ENCODE measurements at places on chromosomes 2 and 18.

GRCh38 chr18:40878371-40878770 lies 1076.7 kb upstream of the PIK3C3 start:
- DNase-seq = no peak

- peak; percentile 86 for DNase-seq
Observed at GRCh38 chr2:69221960-69222751, 164.9 kb downstream of the GFPT1 start.

GRCh38 chr2:164151522-164151921 lies 415.7 kb upstream of the FIGN start:
- peak; percentile 70 for DNase-seq

- DNase-seq = peak; percentile 60
Observed at GRCh38 chr2:150607390-150607811, 119.9 kb upstream of the RND3 start.

DNA sequence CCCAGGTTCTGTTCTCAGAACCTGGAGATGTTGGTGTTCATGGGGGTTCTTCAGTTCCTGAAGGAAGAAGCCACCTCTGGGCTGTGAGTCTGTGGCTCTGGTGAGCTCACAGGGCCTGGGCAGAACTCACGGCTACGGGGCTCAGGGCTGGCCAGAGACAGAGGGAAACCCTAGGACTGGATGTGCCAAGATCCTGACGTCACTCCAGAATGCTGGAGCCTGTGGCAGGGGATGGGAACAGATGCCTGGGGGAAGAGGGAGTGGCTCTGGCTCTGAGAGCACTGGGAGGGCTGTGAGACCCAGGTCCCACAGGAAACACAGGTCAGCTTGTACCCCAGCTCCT lies at the start of gene OTOF:
Gene OTOF, minus strand, starts transcription at position 214 of the 343 bp plus-strand sequence.
- peak; percentile 67 for DNase-seq

DNA sequence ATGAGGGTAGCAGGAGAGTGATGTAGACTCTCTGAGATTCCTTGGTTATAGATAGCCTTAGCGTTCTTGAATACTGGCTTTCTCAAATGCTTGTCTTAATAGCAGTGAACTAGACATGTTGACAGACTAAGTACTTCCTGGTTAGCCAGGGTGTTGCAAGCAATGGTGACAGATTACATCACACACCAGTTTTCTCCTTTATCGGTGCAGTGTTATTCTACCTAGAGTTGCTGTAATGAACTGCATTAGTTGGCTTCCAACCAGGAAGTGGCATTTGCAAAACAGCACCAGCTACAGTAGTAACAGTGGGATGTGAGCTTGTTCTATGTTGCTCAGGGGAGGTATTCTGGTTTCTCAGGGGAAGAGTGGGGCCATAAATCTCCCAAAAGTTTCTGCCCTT lies 582.2 kb upstream of the DDX18 start:
- no peak for DNase-seq

DNA sequence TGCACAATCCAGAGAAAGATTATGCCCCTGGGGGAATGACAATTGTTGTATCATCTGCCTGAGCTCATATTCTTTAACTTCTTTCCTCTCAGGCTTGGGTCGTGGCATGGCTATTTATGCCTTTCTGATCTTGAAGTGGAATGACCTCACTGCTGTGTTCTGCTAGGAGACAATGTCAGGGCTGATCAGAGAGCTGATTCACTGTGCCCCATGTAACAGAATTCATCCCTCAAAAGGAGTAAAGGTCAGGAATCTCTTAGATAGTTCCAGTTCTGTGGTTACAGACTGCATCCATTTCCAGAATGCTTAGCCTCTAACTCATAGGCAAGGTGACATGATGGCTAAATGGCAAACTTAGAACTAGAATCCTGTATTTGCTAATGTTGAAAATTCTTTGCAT lies 511.7 kb upstream of the CNTNAP5 start:
- DNase-seq = no peak

- no peak for DNase-seq
Observed at GRCh38 chr18:68431111-68431921, 283.6 kb downstream of the TMX3 start.

- DNase-seq = peak; percentile 45
Observed at GRCh38 chr2:213004197-213004821, 147.1 kb downstream of the IKZF2 start.

- DNase-seq = peak; percentile 60
Observed at GRCh38 chr2:219912491-219912921, 285.1 kb downstream of the SLC4A3 start.

GRCh38 chr2:239239607-239240413 lies 161.0 kb downstream of the HDAC4 start:
- DNase-seq = no peak

DNA sequence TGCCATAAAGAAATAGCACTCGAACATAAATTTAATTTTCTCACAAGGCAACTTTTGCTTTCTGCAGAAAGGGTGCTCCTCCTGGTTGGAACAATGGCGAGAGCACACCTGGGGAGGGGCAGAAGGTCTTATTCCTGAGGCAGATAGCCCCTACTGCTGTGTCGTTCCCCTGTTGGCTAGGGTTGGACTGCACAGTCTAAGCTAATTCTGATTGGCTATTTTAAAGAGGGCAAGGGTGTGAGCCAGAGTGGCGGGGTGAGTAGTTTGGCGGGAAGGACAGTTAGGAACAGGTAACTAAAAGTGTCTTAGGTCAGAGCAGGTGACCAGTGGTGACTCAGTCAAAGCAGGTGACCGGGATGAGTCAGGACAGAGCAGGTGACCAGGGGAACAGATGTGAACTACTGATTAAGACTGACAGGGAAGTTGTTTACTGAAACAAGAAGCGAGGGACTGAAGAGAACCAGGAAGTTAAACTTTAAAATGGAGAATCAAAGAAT lies 49.7 kb upstream of the AGAP1 start:
- DNase-seq = no peak

- peak; percentile 53 for DNase-seq
Observed at GRCh38 chr18:62982600-62983251, 267.4 kb downstream of the PHLPP1 start.

- DNase-seq = no peak
Observed at GRCh38 chr2:174694196-174694878, 69.9 kb downstream of the CHRNA1 start.

GRCh38 chr18:46366201-46366600 lies 262.0 kb downstream of the HAUS1 start:
- DNase-seq = no peak

- DNase-seq = no peak
Observed at GRCh38 chr18:49001111-49001510, 50.3 kb upstream of the SMAD7 start.

GRCh38 chr2:29807082-29807481 lies 114.3 kb downstream of the ALK start:
- no peak for DNase-seq

DNA sequence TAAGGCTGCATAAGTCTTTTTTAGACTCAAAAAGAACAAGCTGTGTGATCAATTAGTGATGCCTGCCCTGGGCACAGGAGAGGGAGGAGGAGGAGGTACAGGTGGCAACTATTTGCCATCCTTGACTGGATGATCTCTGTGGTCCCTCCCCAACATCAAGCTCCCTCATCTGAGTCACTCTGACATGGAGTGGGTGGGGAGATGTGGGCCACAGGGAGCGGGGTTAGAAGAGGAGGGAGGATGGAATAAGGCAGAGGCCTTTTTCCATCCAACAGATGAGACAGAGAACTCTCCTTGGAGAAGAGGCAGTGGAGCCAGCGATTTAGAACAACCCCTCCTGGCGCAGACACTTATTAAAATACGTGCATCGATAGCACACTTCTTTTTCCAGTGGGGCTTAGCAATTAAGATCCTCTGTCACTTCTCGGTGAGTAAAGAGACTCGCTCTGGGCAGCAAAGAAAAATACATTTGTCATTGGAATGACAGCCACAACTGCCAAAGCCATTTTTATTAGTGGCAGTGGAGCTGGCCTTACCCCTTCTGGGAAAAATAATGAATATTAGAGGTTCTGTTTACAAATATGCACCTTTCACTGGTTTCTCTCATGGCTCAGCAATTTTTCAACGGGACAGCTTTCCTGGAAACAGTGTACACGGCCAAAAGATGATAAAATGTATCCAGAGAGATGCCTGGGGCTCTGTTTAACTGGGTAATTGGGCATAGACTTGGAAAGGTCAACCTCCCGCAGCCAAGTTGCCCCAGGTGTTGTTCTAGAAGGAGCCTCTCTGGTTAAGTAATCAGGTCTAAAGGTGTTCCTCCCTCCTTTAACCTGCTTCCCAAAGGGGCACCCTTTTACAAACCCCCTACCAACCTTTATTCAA lies 238.4 kb upstream of the CXCR4 start:
- DNase-seq = no peak

GRCh38 chr2:105294844-105295481 lies 34.6 kb downstream of the TGFBRAP1 start:
- DNase-seq = peak; percentile 82

DNA sequence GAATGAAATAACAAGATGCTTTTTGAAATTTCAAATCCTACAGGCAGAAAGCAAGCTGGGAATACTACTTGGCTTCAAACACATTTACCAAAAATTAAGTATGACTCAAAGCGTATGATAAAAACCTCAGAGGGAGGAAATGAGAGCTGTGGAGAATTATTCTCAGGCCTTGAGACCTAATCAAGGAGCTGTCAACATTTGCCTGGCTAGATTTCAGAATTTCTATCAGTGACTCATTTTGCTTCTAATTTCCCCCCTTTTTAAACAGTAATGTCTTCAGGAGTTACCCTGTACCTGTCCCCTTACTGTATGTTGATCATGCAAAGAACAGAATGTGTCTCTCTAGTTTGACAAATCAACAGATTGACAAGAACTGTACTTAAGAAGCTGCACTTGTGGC lies 1324.5 kb upstream of the DDX18 start:
- no peak for DNase-seq

DNA sequence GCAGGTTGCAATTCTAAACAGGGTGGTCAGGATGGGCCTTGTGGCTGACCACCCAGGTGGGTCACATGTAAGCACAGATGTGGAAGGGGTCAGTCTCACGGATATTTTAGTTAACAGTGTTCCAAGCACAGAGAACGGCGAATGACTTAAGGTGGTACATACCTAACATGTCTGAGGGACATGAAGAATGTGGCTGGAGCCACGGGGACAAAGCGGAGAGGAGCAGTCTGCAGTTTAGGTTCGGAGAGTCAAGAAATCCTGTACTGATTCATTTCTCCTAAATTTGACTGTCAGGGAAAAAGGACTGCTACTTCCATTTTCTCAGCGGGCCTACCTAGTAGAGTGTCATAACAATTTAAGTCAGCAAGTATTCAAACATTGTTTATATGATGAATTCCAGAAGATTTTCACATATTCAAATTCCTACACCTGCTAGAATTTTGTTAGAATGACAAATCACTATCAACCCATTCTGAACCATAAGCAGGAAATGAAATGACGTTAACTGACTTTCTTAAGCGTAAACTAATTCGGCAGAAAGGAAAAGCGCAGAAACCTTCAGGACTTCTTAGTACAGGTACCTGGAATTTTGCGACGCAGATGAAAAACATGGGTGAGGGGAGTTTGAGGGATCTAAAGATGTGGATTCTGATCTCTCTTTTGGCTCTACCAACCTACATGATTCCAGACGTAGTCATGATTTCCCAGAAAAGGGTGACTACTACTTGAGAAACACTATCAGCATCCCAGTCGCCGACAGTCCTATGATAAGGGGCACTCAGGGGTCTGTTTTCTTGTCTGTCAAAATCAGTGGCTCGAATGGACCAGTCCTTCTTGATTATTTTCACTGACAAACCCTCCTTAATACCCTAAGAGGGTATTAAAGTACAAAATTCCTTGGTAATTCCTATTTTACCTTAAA lies 41.3 kb downstream of the PTPN2 start:
- peak; percentile 64 for DNase-seq

DNA sequence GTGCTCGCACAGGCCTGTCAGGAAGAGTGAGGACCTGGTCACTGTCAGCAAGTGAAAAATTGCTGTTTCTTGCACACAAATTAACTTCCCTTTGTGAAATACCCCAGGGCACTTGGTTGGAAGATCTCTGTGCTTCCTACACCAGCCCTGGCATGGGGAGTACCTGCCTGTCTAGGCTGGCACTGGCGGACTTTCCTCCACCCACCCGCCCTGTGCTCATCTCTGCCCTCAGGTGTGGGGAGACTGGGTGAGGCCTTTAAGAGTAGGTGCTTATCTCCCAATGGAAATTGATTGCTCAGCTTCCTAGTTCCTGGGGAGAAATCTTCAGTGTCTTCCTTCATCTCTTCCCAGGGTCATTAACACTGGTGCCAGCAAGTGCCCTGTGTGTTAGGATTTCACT lies 42.1 kb downstream of the IMPA2 start:
- no peak for DNase-seq

- DNase-seq = no peak
Observed at GRCh38 chr2:229931241-229931640, 8.9 kb downstream of the FBXO36 start.

- DNase-seq = no peak
Observed at GRCh38 chr18:38305961-38306360, 740.4 kb upstream of the CELF4 start.

- DNase-seq = peak; percentile 23
Observed at GRCh38 chr18:2968606-2969005, 44.3 kb downstream of the LPIN2 start.

- DNase-seq = no peak
Observed at GRCh38 chr2:81984969-81985637, 1680.6 kb upstream of the LRRTM1 start.

GRCh38 chr2:144389151-144389929 lies 130.6 kb downstream of the ZEB2 start:
- DNase-seq = no peak

GRCh38 chr2:226115102-226115831 lies 684.4 kb downstream of the IRS1 start:
- DNase-seq = peak; percentile 99

- DNase-seq = peak; percentile 65
Observed at GRCh38 chr2:135875491-135876065, 665 bp downstream of the MCM6 start.

DNA sequence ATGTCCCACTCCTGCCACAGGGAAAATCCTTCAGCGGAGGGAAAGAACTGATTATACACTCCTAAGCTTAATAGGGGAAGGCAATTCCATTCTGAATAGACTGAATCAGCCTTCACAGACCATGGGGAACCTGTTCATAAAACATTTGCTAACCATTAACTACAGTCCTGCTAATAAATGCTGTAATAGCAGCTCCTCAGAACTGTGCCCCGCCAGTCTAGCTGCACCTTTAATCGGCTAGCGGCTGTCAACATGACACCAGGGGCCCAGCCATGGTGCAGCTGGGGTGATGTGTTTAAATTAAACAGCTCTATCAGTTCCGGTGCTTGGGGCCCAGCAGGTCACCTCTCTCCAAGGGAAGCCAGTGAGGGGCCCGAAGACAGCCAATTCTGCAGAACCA lies 77.8 kb downstream of the GALNT14 start:
- DNase-seq = no peak

- no peak for DNase-seq
Observed at GRCh38 chr2:62114564-62114963, 81.4 kb upstream of the B3GNT2 start.

GRCh38 chr2:168255866-168256265 lies 8.5 kb upstream of the STK39 start:
- no peak for DNase-seq

- peak; percentile 52 for DNase-seq
Observed at GRCh38 chr2:72719416-72719815, 106.4 kb downstream of the EXOC6B start.
